Stimulated activated CD8-positive, alpha-beta memory T cell treated with anti-CD3 and anti-CD28 coated beads, Interleukin-15, amount 100 ng/mL, for 4 hours (primary cell): ENCODE measurements at places on chromosomes 7 and 10.

DNA sequence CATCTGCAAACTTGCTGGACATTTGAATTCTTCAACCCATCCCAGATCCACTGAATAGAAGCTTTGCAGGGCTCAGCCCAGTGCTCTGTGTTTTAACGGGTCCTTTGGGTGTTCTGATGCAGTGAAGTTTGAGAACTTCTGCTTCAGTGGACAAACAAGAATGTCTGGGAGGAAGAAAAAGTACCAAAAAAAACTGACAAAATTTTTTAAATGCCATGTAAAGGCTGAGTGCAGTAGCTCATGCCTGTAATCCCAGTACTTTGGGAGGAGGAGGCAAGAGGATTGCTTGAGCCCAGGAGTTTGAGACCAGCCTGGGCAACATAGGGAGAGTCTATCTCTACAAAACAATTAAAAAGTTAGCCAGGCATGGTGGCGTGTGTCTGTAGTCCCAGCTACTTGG is 51.8 kb upstream of the FRMD4A start:
- DNase-seq: no peak

DNA sequence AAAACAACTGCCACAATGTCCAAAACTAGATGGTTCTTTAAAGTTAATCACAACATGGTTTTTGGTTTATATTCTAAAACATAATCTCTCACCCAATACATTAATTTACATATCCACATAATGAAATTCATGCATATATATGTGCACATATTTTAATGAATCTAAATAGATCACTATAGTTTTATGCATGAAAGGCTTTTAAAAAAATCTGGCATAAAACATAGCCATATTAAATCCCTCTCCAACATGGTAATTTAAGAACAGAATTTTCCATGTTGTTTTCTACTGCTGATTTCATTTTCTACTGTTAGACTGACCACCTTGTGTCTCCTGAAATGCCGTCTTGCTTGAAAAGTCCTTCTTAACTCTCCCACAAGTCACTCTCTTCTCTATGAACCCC is 196.1 kb upstream of the AOAH start:
- DNase-seq: no peak

DNA sequence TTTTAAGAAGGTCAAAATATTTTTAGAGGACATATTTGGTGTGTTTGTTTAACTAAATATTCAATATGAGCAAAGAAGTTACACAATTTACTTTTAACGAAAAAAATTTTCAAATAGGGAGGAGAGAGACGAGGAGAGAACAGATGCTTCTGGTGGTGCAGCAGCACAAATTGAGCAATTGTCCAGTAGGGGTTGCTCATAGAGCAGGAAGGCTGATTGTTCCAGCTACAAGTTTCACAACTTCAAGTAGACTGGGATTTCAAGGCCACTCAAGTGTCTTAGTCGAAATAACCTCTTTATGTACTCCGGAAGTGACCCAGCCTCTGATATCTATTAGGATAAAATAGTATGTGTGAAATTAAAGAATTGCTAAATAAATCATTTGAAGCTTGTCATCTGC is 197.9 kb downstream of the HDAC9 start:
- DNase-seq: no peak

- DNase-seq: no peak
Observed at GRCh38 chr7:127816354-127817190, 164.6 kb downstream of the SND1 start.

- DNase-seq: no peak
Observed at GRCh38 chr7:979886-980571, 3.0 kb upstream of the CYP2W1 start.

GRCh38 chr10:11225935-11226334 is 208.3 kb downstream of the CELF2 start:
- DNase-seq: no peak

DNA sequence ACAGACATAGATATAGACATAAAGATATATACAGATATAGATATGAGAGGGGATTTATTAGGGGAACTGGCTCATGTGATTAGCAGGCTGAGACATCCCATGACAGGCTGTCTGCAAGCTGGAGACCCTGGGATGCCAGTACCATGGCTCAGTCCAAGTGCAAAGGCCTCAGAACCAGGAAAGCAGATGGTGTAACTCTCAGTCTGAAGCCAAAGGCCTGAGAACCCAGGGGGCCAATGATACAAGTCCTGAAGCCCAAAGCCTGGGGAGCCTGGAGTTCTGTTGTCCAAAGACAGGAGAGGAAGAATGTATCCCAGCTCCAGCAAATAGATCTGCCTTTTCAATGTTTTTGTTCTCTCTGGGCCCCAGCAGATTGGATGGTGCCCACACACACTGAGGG is 5.5 kb downstream of the NCOA4 start:
- DNase-seq: no peak
